Parietal lobe (tissue), 2 donors: ENCODE measurements at places on chromosomes 11 and 22. TPM values are rescaled to one million over a fixed set of nuclear protein-coding genes. Genes with fewer than 3 reads are reported as not detected.

LMNTD2 gene
- not detected for total RNA-seq

ZNF214 gene
- 17.8 TPM for total RNA-seq

HORMAD2 gene
- total RNA-seq, result not detected

GALNT18 gene
- total RNA-seq, result 22.8 TPM

GAB4 gene
- total RNA-seq, result not detected

SAA4 gene
- total RNA-seq, result not detected

HBE1 gene
- 3.8 TPM for total RNA-seq

KRTAP5-8 gene
- total RNA-seq, result not detected

CHKB gene
- total RNA-seq, result 46.6 TPM

TYR gene
- not detected for total RNA-seq

SULT4A1 gene
- 55.7 TPM for total RNA-seq

DDX25 gene
- total RNA-seq, result 23.2 TPM

SCUBE1 gene
- total RNA-seq, result 59.8 TPM

H19 gene
- total RNA-seq, result 2.8 TPM

MIAT gene
- total RNA-seq, result 490 TPM

NCF4 gene
- total RNA-seq, result not detected

CRYBB2 gene
- not detected for total RNA-seq

TCN1 gene
- total RNA-seq, result not detected

MYEOV gene
- total RNA-seq, result not detected

NXPE4 gene
- total RNA-seq, result not detected

OR52E8 gene
- 0.63 TPM for total RNA-seq

P2RX6 gene
- 0.31 TPM for total RNA-seq

SCN2B gene
- 3.4 TPM for total RNA-seq

MRPL16 gene
- 20.7 TPM for total RNA-seq

TNNT3 gene
- total RNA-seq, result not detected

OR5W2 gene
- total RNA-seq, result not detected

MTMR3 gene
- total RNA-seq, result 132 TPM

SNX19 gene
- total RNA-seq, result 79.5 TPM

MISFA gene
- total RNA-seq, result 1.3 TPM

MYO7A gene
- total RNA-seq, result 1.6 TPM

SNRPD3 gene
- total RNA-seq, result 138 TPM

TRPC6 gene
- total RNA-seq, result 10.0 TPM

AP5B1 gene
- 8.8 TPM for total RNA-seq

HSPA8 gene
- total RNA-seq, result 2,873 TPM

OR51I1 gene
- 2.5 TPM for total RNA-seq

ALDH3B2 gene
- total RNA-seq, result not detected

APOBEC3B gene
- not detected for total RNA-seq

TP53AIP1 gene
- total RNA-seq, result 0.94 TPM

ACRV1 gene
- total RNA-seq, result 0.31 TPM

TSPAN4 gene
- total RNA-seq, result 16.0 TPM

TEX12 gene
- total RNA-seq, result 2.2 TPM

INPPL1 gene
- total RNA-seq, result 18.8 TPM
